ENCODE measurements at places on chromosomes 5 and 9. TPM values are rescaled to one million over a fixed set of nuclear protein-coding genes. Genes with fewer than 3 reads are reported as not detected.

Gene PCDHA9
- total RNA-seq, result not detected

Gene TENT4A
- total RNA-seq, result 30.7 TPM

Gene RASEF
- 17.4 TPM for total RNA-seq

Gene CRHBP
- total RNA-seq, result not detected

Gene CDO1
- 6.7 TPM for total RNA-seq

Gene ANGPTL2
- 2.4 TPM for total RNA-seq

Gene IFNA21
- total RNA-seq, result not detected

Gene IL9
- not detected for total RNA-seq

Gene EGFLAM
- 0.38 TPM for total RNA-seq

Gene C9orf153
- not detected for total RNA-seq

Gene TNFSF8
- 6.5 TPM for total RNA-seq

Gene TDRD7
- total RNA-seq, result 11.3 TPM

Gene PARP8
- 6.5 TPM for total RNA-seq

Gene FOXI1
- not detected for total RNA-seq

Gene WDR5
- total RNA-seq, result 22.5 TPM

Gene LECT2
- not detected for total RNA-seq

Gene C5orf34
- total RNA-seq, result 0.87 TPM

Gene EIF4EBP3
- 7.1 TPM for total RNA-seq

Gene FOXD4
- total RNA-seq, result not detected

All from esophagus squamous epithelium (tissue), 5 donors.